ENCODE measurements at places on chromosomes 4 and X.

DNA sequence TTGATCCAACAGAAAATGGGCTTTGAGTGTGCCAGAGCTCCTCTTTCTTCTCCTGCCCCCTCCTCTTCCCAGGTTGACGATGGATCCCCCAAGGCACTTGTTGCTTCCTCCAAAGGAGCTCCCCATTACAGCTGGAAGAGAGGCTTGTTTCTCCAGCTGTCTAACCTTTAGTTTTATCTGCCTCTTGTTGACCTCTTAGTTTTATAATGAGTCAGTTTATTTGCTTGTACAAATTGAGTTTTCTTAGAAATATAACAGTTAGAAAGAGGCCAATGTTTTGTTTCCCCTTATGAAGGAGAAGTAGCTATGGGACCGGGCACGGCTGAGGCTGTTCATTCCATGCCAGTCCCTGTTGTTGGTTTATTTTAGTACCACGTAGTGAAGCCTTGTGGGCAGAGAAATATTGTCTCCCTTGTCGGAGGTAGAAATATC is 158.2 kb downstream of the SPRY1 start:
- no peak overlapping the region for H3K4me3 ChIP-seq
- no peaks in the 10 kb centered on the region for H3K4me1 ChIP-seq
- DNase-seq: no peak
- H3K36me3 ChIP-seq: no peaks in the 10 kb centered on the region
- H3K27ac ChIP-seq: peak overlapping the region; percentile 82

- H3K27ac ChIP-seq: no peak overlapping the region
- no peak overlapping the region for H3K4me3 ChIP-seq
- DNase-seq: no peak
- no peaks in the 10 kb centered on the region for H3K36me3 ChIP-seq
- no peaks in the 10 kb centered on the region for H3K27me3 ChIP-seq
These were observed 18.4 kb downstream of the CT47B1 start for GRCh38 chrX:120857240-120857639.

GRCh38 chr4:188012426-188012945 is 16.9 kb downstream of the ZFP42 start:
- H3K27ac ChIP-seq: no peak overlapping the region
- no peak overlapping the region for H3K4me3 ChIP-seq
- DNase-seq: no peak
- H3K4me1 ChIP-seq: no peaks in the 10 kb centered on the region
- H3K27me3 ChIP-seq: no peaks in the 10 kb centered on the region

- DNase-seq: no peak
- H3K4me1 ChIP-seq: peaks cover 24% of the 10 kb centered on the region
- H3K27ac ChIP-seq: no peak overlapping the region
- H3K36me3 ChIP-seq: peaks cover 16% of the 10 kb centered on the region
- no peak overlapping the region for H3K4me3 ChIP-seq
These were observed 67.6 kb upstream of the HGFAC start for GRCh38 chr4:3374011-3374645.

Data from tibial nerve (tissue), 4 donors.